ENCODE measurements at places on chromosomes 13 and 19.

DNA sequence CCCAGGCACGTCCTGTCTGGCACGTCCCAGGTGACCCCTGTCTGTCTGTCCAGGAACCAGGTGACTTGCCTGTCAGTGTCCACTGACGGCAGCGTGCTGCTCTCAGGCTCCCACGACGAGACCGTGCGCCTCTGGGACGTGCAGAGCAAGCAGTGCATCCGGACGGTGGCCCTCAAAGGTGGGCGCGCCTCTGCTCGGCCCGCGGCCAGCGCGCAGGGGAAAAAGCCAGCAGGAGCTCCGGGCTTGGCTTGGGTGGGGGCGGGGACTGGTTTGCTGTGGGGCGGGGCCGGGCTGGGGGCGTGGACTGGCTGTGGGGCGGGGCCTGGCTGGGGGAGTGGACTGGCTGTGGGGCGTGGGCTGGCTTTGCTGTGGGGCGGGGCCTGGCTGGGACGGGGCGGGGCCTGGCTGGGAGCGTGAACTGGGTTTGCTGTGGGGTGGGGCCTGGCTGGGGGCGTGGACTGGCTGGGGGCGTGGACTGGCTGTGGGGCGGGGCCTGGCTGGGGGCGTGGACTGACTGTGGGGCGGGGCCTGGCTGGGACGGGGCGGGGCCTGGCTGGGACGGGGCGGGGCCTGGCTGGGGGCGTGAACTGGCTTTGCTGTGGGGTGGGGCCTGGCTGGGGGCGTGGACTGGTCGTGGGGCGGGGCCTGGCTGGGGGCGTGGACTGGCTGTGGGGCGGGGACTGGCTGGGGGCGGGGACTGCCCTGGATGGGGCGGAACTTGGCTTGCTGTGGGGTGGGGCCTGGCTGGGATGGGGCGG is 7.2 kb downstream of the WDR18 start:
- no peak for DNase-seq

DNA sequence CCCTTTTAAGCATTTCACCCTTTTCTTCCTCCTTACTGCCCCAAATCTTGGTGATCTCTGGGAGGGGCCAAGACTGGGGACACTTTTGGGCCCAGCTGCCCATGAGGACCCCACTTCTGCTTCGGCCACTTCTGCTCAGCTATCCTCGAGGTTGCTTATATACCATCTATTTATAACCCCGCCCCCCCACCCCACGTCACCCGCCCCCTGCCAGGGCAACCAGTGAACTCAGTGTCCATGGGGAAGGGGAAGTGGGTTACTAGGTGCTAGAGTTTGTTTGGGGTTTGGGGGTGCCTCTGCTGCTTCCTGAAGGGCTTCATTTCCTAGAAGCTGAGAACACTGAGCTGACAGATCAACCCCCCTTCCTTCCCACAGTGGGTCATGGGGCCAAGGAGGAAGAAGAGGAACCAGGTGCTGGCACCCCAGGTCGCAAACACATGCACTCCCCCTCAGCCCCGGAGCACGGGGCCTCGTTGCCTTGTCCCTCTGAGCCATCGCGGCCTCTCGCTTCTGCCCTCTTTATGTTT is 6.1 kb upstream of the ADGRE5 start:
- DNase-seq: no peak

DNA sequence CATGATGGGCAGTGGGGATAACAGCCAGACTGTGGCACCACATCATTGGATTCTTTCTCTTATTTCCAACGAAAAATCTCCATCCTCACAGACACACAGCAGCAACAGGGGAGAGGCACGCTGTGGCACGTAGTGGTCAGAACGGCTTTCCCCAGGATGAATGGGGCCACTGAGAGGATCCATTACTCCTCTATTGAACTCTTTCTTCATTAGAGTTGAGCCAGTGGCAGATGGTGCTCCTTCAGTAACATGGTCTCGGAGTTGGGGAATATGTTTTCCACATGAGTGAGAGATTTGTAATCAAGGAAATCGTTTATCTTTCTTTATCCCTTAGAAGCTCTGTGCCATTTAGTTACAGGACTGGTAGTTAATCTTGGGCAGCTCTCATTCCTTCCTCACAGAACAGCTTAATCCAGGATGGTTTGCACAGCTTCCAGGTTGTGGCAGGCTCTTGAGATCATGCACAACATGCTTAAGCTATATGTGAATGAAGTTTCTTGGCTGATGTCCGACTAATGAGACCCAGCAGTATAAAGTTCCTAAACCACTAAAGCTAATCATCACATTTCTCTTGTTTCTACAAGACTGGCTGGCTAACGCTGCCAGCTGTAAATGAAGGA is 180.5 kb upstream of the SLC10A2 start:
- DNase-seq: no peak

GRCh38 chr13:97108530-97108900 is 113.6 kb upstream of the MBNL2 start:
- no peak for DNase-seq

GRCh38 chr19:48183356-48183755 is 12.9 kb downstream of the ZSWIM9 start:
- DNase-seq: no peak

GRCh38 chr13:113601166-113602070 is 16.9 kb downstream of the TFDP1 start:
- no peak for DNase-seq

DNA sequence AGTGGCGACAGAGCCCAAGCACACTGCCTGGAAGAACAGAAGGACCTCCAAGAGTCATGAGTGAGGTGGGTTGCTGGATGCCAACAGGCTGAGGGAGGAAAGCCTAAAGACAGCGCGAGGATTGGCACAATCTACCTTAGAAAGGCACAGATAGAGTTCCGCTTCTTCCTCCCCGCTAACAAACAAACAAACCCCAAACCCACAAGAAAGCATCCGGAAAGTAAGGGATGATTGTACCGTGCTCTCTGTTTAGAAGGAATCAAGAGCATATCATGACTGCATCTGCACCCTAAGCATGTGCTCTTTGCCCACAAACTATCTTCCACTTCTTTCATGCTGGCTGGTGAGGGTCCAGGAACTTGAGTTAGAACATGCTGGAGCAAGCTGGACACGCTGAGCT is 233.0 kb upstream of the KLF12 start:
- no peak for DNase-seq

Data from foreskin melanocyte (primary cell).